ENCODE measurements at places on chromosomes 4 and X.

GRCh38 chrX:140360284-140360683, 144.6 kb downstream of the SOX3 start:
- ATAC-seq: no peak

GRCh38 chr4:30182786-30183185, 537.4 kb upstream of the PCDH7 start:
- no peak for ATAC-seq

DNA sequence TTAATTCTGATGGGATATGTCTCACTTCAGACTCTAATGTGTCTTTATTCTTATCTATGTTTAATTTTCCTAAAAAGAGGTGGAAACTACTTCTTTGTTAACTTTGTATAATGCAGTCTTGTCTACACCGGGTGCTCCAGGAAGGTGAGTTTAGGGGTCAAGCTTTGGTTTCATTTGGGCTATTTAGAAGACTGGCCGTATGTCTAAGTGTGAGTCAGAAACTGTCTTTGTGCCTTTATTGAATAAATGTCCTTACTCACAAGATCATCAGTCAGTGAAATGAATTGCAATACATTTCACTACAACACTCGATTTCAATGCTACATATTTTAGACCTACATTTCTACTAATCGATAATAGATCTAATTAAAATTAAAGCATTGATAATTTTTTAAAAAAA, 56.2 kb downstream of the PROM1 start:
- no peak for ATAC-seq

DNA sequence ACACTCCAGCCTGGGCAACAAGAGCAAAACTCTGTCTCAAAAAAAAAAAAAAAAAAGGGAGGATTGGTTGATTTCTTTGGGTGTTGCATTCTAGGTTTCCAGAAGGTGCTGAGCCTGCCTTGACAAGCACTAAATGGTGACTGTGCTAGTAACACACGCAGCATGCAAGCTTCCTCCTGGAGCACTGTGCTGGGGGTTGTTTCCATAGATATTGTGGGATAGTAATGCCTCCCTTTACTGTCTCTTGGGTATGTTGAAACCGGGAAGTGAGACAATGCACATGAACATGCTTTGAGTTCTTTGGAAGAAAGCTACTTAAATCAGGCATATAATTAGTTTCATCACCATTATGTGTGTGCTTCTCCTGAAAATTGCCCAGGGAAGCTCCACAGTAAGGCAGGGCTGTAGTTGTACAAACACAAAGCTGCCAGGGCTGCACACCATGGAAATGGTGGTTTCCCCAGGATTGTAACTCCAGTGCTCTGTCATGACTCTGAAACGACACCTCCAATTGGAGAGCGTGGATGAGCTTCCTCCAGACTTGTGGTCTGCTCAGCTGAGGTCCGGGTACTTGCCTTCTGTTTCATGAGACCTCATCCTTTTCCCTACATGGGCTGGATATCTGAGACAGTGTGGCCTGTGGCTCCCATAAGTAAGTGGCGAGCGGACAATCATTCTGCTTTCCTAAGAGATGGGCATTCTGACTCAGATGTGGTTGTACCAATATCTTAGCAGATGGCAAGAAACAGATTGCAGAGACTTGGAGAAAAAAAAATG, 31.5 kb upstream of the STOX2 start:
- no peak for ATAC-seq

DNA sequence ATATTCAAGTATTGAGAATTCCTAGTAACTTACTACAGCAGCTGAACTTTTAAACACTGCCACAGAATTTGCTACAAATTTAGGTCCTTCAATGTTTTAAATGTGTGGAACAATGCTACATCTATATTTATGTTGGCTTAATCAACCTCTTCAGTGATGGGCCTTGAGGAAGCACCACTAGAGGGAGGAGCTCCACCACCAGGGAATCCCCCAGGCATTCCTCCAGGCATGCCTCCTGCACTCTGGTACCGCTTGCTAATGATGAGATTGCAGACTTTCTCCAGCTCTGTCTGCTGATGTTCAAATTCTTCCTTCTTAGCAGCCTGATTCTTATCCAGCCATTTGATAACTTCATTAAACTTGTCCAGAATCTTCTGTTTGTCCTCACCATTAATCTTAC, 190.8 kb downstream of the HTR2C start:
- ATAC-seq: no peak
